ENCODE measurements at places on chromosomes 16 and 17.
A peak's percentile ranks its signal among the peaks of the same experiment; 100 is the strongest.

DNA sequence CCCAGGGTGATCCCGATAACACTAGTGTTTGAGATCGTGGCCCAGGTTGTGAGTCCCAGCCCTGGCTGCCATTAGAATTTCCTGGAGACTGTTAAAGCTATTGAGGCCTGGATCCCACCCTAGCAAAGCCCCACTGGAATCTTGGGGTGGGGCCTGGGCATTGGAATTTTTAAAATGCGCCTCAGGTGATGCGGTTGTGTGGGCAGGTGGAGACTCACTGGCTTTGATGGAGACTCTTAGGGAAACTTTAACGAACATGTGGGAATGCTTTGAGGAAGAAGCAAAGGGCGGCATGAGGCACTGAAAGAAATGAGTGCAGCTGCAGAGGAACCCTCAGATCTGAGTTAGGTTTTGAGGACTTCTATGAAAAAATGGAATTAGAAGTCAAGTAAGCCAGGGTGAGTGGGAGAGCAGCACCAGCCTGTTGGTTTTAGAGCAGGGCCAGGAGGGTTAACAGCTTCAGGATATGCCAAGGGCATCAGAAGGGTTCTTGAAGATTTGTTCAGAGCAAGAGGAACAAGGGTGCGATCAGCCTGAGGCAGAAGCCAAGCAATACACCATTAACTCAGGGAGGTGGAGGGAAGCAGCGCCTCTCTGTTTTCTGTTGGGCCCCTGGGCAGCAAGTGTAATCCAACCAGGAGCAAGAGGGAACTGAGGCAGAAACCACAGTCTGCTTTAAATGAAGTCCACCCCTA is 42.5 kb downstream of the KSR1 start:
- DNase-seq, result no peak

- DNase-seq, result no peak
Observed at GRCh38 chr17:27348196-27348595, 54.3 kb downstream of the WSB1 start.

DNA sequence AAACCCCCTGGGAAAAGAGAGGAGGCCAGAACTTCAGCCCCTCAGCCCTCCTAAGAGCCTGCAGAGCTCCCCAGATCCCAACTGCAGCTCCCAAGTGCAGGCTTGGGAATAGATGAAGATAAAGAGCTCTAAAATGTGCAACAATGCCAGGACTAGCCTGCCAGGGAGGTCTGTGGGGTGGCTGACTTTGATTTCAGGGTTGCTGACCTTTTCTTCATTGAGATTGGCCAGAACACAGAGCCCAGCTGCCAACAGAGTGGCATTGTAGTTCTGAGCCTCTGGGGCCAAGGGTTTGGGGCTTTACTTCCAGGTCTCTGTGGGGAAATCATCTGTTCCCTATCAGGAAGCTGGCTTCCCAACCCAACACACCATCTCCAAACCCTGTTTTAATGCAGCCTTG is 120.6 kb downstream of the COPRS start:
- DNase-seq, result no peak

DNA sequence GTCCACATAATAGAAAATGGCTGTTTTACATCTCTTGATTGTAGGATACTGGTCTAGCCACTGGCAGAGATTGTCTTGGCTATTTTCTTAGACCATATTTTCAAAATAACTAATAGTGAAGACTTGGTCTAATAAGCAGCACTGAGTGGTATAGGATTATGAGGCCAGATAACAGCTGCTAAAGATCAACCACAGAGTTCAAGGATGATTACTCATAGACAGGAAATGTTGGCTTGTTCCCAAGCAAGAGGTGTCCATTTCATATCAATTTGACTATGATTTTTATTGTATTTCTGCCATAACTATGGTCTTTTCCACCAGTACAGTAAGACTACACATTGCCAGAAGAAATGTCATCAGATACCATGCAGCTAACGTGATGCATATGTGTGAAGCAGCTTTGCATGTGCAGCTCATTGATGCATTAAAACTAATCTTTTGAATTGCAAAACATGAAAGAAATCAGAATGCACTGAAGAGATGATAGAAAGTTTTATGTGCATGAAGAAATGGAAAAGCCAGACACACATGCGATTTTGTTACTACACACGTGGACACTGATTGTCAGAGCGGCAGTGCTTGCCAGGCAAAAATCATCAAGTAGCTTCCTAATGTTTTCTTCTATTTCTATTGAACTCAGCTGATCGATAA is 693.3 kb downstream of the CDH11 start:
- DNase-seq, result no peak

- peak; percentile 15 for DNase-seq
Observed at GRCh38 chr17:71828182-71828596, 292.6 kb upstream of the SOX9 start.

DNA sequence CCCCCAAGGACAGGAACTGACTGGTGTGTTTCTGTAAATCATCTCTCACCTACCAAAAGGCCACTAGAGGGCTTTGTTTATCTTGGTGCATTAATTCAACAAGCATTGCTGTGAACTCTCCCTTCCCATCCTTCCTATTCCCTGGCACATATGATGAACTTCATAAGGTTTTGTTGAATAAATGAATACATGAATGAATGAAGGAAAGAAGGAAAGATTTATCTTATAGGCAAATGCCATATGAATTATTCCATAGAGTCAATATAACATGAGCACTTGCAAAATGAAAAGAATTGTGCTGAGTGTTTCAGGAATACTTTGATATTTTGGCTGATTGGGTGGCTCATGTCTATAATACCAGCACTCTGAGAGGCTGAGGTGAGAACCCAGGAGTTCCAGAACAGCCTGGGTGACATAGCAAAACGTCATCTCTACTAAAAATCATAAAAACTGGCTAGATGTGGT is 4.3 kb downstream of the SPDYE4 start:
- no peak for DNase-seq

DNA sequence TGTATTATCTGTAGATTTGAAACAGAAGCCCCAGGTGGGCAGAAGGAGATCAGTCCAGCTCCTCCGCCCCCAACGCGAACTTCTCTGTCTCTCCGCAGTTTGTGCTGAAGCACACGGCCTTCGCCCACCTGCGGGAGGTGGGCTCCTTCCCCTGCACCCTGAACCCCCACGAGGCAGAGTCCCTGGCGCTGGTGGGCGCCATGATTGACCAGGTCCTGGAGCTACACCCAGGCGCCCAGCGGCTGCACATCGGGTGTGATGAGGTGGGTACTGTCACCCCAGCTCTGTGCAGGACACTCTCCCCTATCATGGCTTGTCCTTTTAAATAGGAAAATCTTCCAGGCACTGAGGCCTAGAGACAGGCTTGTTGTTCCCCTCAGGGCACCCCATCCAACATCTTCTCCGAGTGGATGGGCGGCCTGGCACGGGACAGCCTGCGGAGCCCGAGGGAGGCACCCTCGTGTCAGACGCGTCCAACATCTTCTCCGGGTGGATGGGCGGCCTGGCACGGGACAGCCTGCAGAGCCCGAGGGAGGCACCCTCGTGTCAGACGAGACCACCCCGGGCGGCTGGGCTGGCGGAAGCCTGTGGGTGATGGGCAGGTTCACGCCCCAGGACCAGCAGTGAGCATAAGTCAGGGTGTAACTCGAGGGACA is 15.3 kb upstream of the OGFOD3 start:
- no peak for DNase-seq

- DNase-seq, result no peak
Observed at GRCh38 chr17:80477647-80478478, 1.5 kb upstream of the NPTX1 start.

GRCh38 chr17:79539944-79540705 is 70.7 kb downstream of the RBFOX3 start:
- no peak for DNase-seq

DNA sequence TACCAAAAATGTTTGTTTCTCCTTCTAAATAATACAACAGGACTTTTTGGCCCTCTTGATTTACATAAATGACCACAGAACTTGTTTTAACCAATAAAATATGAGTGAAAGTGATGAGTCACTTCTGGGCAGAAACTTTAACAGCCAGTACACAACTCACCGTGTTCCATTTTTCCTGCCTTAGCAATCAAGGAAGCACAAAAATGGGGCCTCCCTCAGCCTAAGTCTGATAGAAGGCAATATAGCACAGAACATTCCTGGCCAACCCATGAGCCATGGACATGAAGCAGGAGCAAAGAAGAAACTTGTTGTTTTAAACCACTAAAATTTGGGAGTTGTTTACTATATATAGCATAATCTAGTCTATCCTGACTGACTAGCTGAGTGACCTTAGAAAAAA is 61.1 kb upstream of the MTMR4 start:
- no peak for DNase-seq

DNA sequence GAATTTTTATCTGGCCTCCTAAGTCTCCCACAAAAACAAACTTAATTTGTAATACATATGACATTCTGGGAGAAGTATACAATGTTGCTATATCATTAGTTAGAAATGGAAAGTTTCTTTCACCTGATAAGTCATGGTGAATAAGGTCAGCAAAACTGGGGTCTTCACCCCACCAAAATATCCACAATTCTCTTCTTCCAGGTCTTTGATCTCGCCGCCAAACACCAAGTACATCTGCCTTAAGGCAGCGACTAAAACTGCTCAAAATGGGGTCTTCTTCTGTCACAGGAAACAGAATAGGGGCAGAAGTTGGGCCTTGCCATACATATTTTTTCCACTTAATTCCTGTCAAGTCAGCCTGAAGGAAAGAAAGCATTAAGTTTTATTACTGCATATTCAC is 2.1 kb downstream of the MED13 start:
- DNase-seq, result no peak

DNA sequence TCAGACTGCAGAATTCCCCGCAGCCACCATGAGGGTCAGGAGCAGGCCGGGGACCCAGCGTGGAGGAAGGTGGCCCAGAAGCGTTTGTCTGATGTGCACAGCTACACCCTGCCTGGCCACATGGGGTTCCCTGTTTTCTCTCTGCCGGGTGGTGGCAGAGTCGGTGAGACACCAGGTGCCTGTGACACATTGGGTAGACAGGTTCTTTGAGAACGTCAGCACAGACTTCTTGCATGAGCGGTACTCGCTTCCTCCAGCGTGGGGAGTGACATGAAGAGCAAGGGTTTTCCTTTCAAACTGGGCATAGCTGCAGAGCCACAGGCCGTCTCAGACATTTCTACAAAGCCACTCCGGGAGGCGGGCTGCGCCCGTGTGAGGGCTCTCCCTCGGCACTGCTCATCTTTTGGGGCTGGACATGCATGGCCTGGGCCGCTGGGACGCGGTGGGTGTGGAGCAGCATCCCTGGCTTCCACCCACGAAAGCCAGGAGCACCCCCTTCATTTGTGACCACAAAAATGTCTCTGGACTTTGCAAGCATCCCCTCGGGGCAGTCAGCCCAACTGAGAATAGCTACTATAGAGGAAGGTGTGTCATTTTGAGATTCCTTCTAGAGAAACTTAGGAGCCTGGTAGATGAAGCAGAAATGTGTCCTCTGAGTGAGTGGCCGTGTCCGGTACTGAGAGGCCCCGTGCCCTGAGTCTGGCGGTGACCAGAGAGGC is 26.0 kb downstream of the NME3 start:
- no peak for DNase-seq

DNA sequence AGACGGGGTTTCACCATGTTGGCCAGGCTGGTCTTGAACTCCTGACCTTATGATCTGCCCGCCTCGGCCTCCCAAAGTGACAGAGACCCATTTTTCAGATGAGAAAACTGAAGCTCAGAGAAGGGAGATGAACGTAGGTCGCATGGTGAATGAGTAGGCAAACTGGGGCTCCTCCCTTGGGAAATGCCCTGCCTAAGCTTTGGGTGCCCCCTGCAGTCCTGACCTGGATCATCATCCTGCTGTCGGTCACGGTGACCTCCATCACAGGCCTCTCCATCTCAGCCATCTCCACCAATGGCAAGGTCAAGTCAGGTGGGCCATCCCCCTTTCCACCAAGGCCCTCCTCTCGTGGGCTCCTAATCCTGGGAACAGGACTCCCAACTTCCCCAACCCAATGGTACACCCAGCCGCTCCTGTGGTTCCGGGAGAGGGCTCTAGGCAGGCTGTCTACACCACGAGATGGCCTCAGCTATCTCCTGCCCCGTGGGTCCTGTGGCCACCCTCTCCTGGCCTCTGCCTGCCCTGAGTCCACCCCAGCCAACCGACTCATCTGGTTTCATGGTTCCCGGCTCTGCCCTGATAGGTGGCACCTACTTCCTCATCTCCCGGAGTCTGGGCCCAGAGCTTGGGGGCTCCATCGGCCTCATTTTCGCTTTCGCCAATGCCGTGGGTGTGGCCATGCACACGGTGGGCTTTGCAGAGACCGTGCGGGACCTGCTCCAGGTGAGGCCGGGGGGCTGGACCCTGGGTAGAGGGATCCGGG is 4.7 kb downstream of the SLC12A3 start:
- DNase-seq, result no peak

- no peak for DNase-seq
Observed at GRCh38 chr17:76384222-76384986, at the start of gene SPHK1. SPHK1 (plus strand) TSS chr17:76384609; CDS start chr17:76385645, 1,036 bp downstream.

- no peak for DNase-seq
Observed at GRCh38 chr16:66380421-66380820, 13.9 kb downstream of the CDH5 start.

DNA sequence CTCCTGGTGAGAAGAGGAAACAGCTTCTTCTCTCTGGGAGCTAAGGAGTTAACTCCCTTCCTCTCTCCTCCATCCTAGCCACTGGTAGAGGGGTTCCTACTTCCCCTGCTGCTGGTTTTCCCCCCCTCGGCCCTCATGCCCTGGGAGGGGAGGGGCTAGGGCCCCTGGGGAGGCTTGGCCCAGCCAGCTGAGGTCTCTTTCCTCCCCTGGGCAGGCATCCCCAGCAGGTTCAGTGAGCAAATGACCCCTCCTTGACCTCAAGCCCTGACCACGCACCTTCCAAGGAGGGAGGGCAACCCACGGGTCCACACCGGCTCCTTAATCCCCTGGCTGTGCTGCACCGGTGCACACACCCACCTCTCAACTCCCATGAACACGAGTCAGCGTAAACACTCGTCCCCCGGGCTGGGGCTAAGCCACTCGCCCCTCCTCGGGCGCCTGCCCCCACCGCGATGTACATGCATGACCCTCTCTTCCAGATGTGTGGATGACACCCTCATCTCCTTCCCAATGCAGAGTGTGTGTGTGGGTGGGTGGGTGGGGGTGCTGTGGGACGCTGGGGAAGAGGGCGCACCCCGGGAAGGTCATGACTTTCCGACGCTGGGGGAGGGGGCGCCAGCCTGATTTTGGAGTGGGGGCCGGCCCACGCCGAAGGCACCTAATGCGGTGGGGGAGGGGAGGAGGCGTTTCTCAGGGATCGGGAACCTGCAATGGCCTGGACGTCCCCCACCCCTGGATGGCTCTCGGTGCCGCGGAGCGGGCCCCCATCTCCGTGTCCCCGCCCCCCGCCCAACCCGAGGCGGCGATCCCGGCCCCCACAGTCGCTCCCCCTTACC is 33.7 kb downstream of the SRCIN1 start:
- DNase-seq, result no peak

- DNase-seq, result no peak
Observed at GRCh38 chr17:74410001-74410443, 21.9 kb upstream of the GPRC5C start.

DNA sequence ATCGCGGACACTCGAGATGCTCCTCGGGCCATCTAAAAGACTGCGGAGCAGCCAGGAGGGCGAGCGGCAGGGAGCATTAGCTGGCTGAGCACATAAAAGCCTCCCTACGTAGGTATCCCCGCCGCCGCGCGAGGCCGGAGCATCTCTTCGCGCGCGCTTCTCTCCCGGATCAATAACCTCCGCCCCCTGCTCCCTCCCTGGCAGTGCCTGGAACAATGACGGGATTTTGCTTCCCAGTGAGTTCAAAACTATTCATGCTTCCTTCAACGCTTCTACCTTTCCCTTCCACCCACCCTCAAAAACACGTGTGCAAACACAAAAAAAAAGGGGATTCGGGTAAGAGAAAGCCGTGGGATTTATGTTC is 984 bp downstream of the CENPV start:
- no peak for DNase-seq

Data from NCI-H187 treated with DMSO at 0.1 percent for 48 hours (cell line).